MCF 10A (cell line): ENCODE measurements at places on chromosomes 7 and 10.

DNA sequence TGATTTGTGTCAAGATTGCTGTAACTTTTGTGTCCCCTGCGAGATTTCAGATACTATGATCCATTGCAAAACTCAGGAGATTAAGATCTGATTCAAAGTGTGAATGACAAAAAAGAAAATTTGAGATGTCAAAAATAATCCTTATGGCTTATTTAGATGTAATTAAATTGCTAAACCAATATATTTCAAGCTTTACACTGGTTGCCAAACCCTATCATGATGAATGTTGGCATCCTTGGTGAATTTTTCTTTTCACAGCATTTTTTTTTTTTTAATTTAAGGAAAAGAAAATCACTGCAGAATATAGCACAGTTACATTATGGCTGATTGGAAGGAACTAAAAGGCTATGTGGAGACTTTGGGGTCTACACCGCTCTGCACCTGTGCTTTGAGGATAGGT, 133.5 kb upstream of the PITRM1 start:
- DNase-seq, result no peak

- DNase-seq, result peak; percentile 8
Observed at GRCh38 chr10:1392127-1392526, 335.9 kb downstream of the WDR37 start.

- peak; percentile 38 for DNase-seq
Observed at GRCh38 chr10:111973306-111973705, 210.3 kb downstream of the GPAM start.

GRCh38 chr7:102323914-102324195, 32.4 kb downstream of the SPDYE6 start:
- no peak for DNase-seq

- no peak for DNase-seq
Observed at GRCh38 chr10:80457554-80458262, 3.6 kb downstream of the TSPAN14 start.

DNA sequence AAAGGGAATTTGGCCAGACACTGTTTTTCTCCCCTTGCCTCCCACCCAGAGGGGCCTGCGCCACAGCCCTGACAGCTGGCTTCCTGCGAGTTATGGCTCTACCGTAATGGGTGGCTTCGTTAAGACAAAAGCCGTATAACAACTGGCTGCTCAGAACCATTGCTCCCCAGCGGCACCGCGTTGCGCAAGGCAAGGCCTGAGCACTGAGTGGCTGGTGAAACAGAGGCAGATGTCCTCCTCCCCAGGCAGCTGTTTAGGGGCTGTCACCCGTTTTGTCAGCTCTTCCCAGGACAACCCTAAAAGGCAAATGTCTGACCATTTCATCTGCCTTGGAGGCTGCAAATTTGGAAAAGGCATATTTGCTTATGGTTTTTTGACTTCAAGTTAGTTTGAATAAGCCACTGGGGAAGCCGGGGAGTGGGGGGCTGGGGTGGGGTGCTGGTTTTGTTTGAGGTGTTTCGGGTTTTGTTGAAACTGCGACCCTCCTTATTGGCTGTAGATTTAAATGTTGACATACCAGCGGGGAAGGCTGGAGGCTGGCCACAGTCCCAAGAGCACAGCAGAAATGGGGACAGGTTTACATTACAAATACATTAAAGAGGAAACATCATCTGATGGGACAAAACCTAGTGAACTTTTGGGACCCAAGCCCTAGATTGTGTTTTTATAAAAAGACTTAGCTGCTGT, 681 bp upstream of the SPOCK2 start:
- DNase-seq, result no peak

DNA sequence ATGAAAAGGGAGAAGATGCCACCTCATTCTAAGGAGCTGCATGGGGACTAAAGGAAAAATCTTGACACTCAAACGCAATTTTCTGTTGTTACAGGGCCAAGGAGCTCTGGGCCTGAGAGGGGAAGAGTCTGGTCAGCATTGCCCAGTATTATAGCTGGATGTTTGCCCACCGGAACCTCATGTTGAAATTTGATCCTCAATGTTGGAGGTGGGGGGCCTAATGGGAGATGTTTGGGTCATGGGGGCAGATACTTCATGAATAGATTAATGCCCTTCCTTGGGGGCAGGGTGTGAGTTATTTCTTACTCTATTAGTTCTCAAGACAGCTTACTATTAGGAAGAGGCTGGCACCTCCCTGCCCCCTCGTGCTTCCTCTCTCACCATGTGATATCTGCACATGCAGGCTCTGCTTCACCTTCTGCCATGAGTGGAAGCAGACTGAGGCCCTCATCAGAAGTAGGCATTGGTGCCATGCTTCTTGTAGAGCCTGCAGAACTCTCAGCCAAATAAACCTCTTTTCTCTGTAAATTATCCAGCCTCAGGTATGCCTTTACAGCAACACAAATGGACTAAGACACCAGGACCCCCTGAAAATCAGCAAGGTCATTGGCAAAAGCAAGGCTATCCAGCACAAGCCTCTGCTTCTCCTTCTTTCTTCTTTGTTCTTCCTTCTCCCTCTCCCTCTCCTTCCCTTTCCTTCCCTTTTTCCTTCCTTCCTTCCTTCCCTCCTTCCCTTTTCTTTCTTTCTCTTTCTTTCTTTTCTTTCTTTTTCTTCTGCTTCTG, 15.1 kb downstream of the GCK start:
- DNase-seq, result no peak

DNA sequence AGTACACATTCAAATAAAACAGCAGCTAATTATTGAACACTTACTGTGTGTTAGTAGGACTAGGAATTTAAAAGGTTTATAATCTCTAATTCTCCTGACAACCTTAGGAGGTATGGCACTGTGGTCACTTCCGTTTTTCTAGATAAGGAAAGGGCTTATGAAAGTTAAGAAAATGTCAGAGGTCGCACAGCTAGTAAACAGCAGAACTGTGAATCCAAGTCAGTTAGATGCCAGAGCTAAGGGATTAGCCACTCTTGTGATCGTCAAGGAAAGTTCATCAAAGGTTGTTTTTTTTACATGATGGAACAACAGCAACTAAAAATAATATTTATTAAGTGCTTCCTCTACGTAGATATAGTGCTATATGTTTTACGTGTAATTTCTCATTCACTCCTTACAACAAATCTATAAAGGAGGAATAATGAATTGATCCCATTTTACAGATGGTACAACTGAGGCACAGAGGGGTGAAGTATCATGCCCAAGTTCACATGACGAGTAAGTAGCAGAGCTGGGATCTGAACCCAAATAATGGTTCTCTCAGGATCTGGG, 84.9 kb downstream of the NAMPT start:
- DNase-seq, result no peak

DNA sequence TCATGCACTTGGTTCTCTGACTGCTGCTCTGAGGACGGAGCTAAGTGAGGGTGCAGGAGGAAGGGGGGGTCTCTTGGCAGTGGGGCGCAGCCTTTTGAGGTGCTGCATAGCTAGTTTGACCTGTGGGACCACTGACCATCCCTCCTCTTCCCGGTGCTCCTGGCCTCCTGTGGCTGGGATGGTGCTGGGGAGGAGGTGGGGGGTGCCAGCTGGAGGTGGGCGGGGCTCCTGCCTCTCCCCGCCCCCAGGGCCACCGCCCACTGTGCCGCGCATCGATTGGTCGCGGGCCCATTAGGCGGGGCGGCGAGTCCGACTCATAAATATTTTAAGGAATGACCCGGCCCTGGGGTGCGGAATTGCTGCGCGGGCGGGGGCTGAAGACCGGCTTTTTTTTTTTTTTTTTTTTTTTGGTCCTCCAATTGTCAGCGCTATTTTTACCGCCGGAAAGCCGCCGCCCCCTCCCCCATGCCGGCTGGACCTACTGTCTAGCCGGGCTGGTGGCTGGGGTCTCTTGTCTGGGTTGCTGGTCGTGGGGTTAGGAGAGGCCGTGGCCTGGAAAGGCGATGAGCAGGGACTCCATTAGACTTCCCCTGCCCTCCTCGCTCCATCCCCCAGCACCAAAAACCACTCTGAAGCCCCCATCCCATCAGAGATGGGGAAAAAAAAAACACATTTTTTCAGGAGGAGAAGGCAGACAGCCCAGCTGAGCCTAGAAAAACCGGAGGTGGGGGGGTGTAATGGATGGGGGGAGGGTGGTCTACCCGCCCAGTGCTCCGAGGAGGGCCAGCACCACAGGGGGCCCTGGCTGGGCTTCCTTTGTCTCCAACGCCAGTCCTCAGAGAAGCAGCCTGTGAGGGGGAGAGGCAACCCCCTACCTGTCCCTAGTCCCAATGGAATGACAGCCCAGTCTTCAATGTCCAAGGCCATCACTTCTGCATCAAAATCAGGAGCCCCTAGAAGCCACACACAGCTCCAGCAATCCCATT, 6.4 kb downstream of the SH2B2 start:
- DNase-seq, result no peak

DNA sequence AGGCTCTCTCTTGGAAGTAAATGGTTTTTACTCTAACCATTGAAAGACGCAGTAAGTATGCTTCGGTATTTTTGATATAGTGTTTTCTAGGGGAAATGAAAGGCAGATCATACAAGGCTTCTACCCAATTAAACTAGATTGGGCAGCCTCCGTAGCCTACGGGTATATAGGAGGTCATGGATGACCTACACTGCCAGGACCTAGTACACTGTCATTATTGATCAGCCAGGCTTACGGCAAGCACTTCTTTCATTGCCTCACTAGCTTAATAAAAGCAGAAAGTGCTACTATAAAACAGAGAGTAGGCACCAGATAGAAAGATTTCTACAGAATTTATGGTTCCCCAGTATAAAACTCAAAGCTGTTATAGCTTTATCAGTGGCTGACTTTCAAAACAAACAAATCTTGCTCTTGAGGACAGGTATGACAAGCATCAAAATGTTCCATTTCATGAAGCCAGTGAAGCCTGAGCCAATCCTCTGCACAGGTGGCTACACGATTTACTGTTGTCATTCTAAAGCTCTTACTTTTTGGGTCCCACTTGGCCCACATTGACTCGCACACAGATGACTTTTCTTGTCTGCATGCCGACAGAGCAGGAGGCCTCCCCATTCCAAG, 358.1 kb downstream of the THSD7A start:
- no peak for DNase-seq

- DNase-seq, result peak; percentile 78
Observed at GRCh38 chr10:96511044-96511945, 2.4 kb downstream of the TLL2 start.

DNA sequence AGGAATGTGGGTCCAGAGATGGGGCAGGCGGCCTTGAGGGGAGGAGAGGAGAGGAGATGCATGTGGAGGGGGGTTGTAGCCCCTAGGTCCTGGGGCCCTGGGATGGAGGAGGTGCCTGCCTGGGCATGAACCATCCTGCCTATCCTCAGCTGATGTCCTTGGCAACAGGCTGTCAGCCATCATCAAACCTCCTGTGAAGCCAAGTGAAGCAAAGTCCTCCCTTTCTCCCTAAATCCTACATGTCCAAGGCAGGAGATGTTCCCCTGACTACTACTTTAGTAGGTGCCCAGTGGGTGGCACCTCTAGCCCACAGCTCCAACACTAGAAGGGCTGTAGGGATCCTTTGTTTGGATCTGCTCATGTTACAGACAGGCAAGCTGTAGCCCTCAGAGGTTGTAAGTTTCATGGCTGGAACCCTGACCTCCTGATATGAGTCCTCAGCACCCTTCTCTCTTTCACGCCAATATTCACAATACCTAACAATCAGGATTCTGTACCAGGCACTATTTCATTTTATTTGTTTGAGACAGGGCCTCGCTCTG, 66.6 kb upstream of the SYPL1 start:
- peak; percentile 79 for DNase-seq
